Cardiac fibroblast (primary cell): ENCODE measurements at places on chromosomes 7 and 10.
A peak's percentile ranks its signal among the peaks of the same experiment; 100 is the strongest.

DNA sequence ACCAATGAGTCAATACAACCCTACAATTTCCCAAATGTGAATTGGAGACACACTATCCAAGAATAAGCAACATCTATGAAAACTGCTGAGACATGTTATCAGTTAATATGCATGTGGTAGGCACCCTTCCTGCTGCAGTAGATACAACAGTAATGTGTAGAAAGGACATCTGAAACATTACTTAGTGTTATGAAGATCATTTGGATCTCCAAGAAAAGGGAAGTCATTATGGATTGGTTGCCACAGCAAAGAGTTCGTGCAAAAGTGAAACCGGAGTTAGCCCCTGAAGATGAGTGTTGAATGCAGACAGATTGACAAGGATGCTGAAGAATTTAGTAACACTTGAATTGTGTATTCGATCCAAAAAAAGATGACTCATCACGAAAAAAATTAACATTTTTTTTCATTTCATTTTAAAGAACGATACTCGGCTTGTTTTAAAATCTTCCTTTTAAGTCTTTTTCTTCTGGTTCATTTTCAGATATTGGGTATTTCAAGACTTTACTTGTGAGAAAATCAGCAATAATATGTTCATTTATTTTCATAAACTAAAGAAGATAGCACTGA, 322.4 kb upstream of the KLF6 start:
- no peak for DNase-seq

DNA sequence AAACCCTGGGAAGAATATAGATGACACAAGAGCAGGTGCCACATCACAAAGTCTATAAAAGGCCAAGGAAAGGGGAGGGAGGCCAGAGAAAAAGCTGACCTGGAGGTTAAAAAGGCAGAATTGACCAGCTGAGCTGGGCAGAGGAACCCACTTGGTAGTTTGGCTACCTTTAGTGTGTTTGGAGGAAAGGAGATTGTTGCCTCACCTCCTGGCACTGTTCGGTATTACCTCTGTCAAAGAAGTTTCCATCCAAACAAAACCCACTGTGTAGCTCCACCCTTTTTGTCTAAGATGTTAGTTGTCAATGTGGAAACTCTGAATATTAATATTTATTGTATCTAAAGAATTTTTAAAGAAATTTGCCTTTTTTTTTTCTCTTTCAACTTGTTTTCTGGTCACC, 23.4 kb downstream of the ENTPD7 start:
- no peak for DNase-seq

GRCh38 chr7:127782654-127783559, 130.9 kb downstream of the SND1 start:
- DNase-seq = peak; percentile 34

DNA sequence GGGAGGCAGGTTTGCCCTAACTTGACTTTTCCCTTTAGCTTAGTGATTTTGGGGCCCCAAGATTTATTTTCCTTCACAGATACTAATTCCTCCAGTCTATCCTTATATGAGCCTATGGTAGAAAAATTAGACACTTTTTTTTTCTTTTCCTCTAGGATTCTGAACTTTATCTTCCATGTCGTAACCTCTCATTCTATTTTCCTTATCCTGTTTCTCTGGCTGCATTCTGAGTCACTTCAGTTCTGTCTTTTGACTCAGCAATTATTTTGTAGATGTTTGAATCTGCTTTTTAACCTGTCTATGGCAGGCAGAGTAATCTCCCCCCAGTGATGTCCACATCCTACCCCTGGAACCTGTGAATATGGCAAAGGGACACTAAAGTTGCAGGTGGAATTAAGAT, 7.1 kb upstream of the NOD1 start:
- DNase-seq = peak; percentile 31

- peak; percentile 33 for DNase-seq
These were observed 21.1 kb downstream of the NCAPG2 start for GRCh38 chr7:158683541-158683940.

GRCh38 chr7:157711353-157711888, 374.6 kb downstream of the DNAJB6 start:
- DNase-seq = no peak

DNA sequence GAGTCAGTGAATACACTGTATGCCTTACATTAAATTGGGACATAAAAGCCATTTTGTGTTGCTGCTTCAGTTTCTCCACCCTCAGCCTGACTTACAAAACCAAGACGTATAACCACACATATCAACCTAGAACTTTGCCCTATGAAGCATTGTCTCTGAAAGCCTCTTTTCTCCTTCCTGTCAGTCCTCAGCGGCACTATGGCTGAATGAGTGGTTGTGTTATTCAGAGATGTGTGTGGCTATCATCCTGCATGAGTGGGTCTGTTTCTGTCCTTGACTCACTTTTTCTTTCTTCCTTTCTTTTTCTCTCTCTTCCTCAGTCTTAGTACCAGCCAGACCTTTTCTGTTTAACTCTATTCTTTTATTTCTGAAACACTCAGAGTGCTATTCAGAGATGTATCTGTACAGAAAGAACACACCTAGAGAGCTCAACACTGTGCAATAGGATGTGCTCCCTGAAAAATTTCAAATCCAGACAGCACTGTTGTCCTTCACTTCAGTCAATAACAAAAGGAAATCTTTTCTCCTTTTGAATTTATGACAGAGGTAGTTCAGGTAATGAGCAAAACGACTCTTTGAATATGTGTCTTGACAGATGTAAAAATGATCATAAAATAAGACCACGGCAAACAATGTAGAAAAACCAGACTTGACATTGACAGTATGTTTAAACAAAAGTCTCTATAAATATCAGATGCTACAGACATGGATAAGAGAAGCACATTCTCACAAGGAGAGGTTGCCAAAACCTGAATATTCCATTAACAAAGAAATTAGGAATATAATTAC, 163.3 kb upstream of the FEZF1 start:
- no peak for DNase-seq

GRCh38 chr7:30744075-30744417, 7.9 kb upstream of the INMT start:
- DNase-seq = no peak

- peak; percentile 53 for DNase-seq
These were observed 49.5 kb downstream of the NEURL1 start for GRCh38 chr10:103542764-103543616.

GRCh38 chr7:8387551-8388256, 45.7 kb upstream of the NXPH1 start:
- DNase-seq = no peak

- no peak for DNase-seq
These were observed 636.5 kb downstream of the ZNF716 start for GRCh38 chr7:58086461-58086860.

- DNase-seq = no peak
These were observed 35.7 kb downstream of the CBX3 start for GRCh38 chr7:26237035-26237807.

DNA sequence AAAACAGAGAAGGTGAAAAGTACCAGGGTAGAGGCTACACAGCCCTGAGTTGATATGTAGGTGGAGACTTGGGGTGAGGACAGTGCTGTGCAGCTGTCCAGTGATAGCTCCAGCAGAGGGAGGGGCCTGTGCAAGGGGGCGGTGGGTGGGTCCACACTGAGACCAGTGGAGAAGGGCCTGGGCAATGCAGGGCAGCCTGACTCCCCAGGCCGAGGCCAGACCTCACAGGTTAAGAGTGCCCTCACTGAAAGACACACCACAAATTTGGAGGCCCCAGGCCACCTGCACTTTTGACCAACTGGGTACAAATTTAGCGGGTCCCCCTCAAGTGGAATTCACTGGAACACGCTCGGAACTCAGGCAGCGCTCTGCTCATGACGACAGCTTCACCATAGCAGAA, 6.7 kb upstream of the RASGEF1A start:
- no peak for DNase-seq

- DNase-seq = peak; percentile 30
These were observed 226.5 kb upstream of the PITRM1 start for GRCh38 chr10:3398825-3399646.

DNA sequence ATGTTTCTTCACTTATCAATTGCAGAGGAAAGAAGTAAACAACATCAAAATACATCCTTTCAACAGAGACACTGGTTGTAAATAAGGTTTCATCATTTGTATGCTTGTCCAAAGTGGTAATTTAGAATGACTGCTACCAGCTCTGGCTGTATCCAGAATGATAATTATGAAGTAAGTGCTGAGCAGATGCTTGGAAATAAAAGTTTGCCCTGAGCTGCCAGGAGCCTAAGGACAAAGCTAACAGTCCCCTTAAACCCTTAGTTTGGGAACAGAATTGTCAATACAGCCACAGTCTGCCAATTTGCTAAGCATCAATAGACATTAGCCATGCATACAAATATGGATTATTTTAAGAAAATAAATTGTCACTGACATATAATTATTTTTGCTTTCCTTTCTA, 147.0 kb upstream of the SLC13A1 start:
- DNase-seq = no peak

DNA sequence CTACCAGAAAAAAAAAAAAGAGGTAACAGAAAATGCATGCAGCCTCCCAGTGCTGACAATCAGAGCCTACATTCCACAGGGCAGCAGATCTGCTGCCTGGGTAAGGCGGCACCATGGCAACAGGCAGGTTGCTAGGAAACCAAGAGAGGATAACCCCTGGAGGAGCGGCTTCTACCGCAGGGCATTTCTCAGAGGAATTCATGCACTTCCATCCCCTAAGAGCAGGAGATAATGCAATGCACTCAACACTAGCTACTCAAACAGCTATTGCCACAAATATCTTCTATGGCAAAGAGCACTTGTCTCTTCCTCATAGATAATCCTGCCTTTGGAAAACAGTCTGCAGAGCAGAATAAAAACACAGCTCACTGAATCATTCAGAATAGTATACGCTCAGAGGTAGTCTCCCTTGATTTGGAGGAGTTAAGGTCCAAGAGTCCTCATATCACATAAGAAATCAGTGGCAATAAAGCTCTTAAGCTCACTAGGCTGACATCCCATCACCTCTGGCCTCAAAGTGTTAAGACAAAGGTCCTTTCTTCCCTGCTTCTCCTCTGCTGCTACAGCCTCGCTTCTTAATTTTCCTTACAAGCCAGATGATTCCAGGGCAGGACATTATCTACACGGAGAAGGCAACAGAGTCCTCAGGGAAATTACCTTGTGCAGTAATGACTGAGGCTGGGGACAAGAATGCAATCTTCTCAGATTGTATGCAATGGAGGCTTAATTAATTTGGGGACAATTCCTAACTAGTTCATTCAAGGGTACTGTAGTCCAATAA, 10.7 kb downstream of the PSAP start:
- peak; percentile 95 for DNase-seq

- no peak for DNase-seq
These were observed 286.8 kb upstream of the KLF14 start for GRCh38 chr7:131020759-131021261.

GRCh38 chr7:23157679-23158078, 24.2 kb upstream of the NUP42 start:
- no peak for DNase-seq

GRCh38 chr7:140017543-140017942, 45.2 kb downstream of the PARP12 start:
- no peak for DNase-seq

DNA sequence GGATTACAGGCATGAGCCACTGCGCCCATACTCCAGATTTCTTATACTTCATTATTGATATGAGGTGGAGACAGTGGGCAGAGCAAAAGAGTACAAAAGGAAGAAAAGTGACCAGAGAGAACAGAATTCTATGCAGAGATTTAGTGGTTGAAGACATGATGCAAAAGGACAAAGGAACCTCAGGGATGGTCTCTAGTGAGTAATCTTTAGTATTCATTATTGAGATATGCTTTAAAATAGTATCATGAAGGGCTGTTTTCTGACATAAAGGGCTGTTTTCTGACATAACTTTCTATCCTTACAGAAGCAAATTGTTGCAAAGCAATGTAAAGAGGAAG, 81.2 kb upstream of the OIT3 start:
- no peak for DNase-seq

GRCh38 chr10:77236700-77237099, 400.9 kb downstream of the KCNMA1 start:
- DNase-seq = peak; percentile 25

- no peak for DNase-seq
These were observed 978.7 kb upstream of the AUTS2 start for GRCh38 chr7:68619526-68619925.

DNA sequence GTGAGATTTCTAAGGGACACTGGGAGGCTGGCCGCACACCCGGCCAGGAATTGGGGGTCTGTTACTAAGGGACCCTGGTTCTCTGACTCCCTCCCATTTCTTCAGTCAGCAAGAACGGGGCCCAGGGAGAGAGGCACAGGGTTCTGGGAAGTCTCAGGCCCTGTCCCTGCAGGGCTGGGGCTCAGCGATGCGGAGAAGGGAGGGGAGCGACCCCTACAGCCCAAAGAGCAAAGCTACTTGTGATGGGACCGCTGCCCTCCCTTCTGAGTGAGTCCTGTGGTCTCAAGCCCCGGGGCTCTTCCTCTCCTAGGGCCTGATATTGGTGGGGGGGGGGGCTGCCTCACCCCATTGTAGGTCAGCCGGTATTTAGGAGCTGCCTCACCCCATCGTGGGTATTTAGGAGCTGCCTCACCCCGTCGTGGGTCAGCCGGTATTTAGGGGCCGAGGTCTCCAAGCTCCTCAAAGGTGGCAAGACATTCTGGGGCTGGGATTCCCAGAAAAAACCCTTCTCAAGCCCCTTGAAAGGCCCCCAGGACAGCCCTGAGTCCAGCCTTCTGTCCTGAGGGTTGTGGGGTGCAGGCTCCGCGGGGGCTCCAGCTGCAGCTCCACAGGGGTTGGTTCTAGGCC, 16.9 kb upstream of the NKX6-2 start:
- DNase-seq = no peak

DNA sequence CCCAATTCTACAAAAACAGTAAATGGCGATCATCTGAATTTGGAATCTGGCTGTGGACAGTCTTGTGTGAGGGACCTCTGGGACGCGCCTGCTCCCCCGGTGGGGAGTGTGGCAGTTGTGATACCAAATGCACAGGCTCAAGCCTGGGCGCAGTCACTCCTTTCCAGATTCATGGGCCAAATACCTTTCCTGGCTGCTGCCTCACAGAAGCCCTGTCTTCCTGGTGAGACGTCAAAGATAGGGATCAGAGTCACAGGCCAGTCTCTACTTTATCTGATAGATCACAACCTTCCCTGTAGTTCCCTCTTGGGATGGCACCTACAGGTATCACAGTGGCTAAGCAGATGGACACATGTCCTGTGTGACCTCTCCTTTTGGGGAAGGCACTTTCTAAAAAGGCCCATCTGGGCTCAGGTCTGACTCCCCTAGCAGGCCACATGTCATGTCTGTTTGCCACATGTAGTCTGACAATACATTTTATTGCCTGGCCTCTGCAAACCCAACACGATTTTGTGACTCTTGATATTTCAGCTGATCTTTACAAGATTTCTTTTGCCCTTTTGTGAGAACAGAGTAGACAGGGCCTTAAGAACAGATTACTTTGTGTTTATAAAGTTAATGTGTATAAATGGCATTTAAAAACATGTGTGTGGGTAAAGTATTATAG, 150.1 kb downstream of the SNX10 start:
- DNase-seq = no peak

DNA sequence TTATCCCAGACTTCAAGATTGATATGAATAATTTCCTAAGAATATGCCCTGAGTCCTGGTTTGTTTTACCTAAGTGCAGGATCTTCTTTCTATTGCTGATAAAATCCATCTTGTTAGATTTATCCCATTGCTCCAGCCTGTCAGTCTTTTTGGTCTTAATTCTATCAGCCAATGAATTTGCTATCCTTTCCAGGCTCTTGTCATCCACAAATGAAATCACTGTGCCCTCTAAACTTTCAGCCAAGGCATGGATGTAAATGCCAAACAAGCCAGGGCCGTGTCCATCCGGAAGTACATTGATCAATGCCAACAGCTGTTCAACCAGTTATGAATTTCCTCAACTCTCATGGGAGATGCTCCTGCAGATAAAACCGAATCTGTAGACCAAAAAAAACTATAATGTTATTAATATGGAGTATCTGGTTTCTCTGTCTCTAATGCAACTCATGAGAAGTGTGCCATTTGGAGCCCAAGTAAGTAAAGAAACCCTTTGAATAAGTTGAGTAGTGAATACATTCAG, 40.0 kb downstream of the NPY start:
- DNase-seq = no peak
